ENCODE measurements at places on chromosomes 12 and 14.

- DNase-seq: no peak
Measured at GRCh38 chr14:103220134-103220981, 97.1 kb downstream of the TNFAIP2 start.

GRCh38 chr12:39441963-39442830, 723 bp downstream of the KIF21A start:
- no peak for DNase-seq

DNA sequence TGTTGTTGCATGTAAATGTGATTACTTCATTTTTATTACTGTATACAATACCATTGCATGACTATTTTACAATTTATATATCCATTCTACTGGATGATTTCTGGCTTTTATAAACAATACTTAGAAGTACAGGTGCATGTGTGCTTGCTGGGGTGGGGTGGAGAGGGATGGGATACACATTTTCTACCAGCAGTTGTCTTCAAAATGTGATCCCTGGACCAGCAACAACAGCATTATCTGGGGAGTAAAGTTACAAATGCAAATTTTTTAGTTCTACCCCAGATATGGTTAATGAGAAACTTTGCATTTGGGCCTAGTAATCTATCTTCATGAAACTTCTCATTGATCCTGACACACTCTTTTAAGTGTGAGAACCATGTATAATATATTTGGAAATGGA, 905.4 kb upstream of the ATXN7L3B start:
- DNase-seq: no peak

GRCh38 chr12:62597253-62597652, 130.6 kb downstream of the MON2 start:
- DNase-seq: no peak

GRCh38 chr12:104672096-104672445, 215.3 kb downstream of the CHST11 start:
- DNase-seq: no peak

GRCh38 chr12:52130711-52131110, 51.2 kb downstream of the SMIM41 start:
- DNase-seq: no peak

DNA sequence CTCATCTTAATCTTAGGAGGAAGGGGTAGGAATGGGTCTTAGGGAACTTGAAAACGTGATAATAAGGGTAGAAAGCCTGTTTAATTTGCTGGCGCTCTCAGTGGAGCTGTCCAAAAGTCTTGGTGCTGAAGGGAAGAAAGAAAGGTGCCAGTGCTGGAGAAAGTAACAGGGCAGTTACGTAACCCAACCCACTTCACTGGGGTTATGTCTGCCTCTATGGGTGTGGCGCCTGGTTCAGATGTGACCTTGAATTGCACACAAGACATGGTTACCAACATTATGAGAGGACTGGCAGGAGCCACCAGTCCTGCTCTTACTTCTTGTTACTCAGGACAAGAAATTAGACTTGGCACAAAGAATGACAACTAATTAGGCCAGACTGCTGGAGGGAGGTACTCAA, 18.6 kb upstream of the GPATCH2L start:
- no peak for DNase-seq

DNA sequence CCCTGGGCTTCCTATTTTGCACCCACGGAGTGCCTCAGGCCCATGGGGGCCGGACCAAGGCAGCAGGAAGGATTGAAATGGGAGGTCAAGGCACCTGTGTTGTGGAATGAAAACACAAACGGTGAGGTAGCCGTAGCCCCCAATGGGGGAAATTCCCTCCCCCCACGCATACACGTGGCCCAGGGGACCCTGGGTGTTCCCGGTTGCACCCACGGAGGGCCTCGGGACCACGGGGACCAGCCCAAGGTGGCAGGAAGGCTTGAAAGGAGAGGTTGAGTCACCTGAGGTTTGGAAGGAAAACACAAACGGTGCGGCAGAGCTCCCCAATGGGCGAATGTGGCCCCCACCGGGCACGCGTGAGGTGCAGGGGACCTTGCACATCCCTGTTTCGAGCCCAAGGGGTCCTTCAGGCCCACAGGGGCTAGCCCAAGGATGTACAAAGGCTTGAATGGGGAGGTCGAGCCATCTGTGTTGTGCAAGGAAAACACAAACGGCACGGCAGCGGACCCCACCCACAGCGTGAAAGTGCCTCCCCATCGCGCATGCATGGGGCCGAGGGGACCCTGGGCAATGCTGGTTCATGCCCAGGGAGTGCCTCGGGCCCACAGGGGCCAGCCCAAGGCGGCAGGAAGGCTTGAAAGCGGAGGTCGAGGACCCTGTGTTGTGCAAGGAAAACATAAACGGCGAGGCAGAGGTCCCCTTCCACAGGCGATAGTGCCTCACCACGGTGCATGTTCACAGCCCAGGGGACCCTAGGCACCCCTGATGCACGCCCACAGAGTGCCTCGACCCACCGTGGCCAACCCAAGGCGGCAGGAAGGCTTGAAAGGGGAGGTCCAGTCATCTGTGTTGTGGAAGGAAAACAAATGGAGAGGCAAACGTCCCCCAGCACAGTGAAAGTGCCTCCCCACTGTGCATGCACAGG, 376.7 kb downstream of the ALG10 start:
- no peak for DNase-seq

GRCh38 chr12:71108355-71108754, 49.4 kb downstream of the TSPAN8 start:
- no peak for DNase-seq

GRCh38 chr12:55736780-55737580, 5.9 kb upstream of the GDF11 start:
- DNase-seq: peak; percentile 92

GRCh38 chr12:72522411-72522810, 250.2 kb downstream of the TRHDE start:
- DNase-seq: no peak

DNA sequence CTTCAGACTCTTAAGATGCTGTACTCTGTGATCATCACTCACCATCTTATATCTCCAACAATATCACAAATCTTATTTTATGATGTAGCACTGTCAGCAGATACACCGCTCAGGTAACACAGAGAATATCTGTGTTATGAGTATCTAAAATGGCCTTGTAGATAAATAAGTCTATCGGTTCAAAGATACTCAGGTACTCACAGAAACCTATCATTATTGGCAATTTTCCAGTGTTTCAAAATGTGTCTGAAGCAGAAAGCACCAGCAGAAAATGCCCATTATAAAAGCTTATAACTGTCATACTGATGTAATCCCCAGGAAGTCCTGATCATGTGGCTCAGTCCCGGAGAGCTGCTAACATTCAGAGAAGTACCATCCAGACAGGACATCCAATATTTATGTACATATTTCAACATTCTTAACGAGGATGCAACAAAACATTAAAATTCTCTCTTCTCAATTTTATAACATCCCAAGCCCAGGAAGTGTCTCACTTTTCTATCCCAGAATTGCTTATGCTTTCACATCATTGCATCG, 190.7 kb upstream of the LMNTD1 start:
- no peak for DNase-seq

- DNase-seq: no peak
Measured at GRCh38 chr12:13179211-13180074, 17.1 kb upstream of the EMP1 start.

- no peak for DNase-seq
Measured at GRCh38 chr12:15116086-15116485, 105.1 kb downstream of the RERG start.

DNA sequence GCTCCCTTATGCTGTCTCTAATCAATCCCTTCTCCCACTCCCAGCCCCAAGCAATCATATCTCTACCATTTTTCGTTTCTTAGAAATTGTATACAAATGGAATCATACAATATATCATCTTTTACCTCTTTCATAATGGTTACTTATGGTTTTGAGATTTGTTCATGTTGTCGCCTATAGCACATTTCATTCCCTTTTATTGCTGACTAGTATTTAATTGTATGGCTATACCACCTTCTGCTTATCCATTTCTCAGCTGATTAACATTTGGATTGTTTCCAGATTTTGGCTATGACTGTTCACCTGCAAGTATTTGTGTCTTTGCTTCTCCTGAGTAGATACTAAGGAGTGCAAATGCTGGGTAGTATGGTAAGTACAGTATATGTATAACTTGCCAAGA, 36.7 kb upstream of the GRIN2B start:
- DNase-seq: no peak

GRCh38 chr14:24256960-24257359, 6.0 kb downstream of the TGM1 start:
- DNase-seq: no peak

DNA sequence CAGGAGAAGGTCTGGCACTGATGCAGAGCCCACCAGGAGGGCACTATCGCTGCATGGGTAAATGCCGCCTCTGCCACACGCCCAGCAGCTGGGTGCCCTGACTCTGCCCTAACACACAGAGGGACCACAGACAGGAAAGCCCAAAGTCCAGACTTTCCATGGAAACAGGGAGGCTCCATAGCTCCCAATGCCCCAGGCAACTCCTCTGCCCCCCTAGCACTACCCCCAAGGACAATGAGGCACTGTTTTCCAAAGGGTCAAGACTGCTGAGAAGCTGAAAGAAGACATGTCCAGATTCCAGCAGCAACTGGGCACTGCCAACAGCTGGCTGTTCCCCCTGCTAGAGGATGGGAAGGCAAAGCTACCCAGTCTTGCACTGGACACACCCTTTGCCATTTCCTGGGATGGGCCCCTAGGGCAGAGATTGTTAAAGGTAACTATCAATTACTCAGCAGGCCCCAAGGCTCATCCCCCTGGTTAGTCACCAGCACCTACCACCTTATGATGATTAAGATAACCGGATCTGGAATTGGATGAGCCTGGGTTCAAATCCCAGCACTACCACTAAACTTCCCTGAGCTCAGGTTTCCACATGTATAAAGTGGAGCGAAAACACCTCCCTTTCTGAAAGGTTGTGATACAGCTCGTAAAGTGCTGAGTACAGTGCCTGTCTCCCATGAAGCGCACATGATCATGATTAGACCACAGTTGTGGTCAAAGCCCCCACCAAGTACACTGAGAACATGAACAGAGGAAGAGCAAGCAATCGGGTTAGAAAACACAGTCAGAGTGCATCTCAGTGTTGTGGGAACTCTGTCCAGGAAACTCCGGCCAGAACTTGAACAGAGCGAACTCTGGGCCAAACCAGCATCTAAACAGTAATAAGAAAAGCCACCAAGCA, 3.3 kb downstream of the PXN start:
- no peak for DNase-seq

DNA sequence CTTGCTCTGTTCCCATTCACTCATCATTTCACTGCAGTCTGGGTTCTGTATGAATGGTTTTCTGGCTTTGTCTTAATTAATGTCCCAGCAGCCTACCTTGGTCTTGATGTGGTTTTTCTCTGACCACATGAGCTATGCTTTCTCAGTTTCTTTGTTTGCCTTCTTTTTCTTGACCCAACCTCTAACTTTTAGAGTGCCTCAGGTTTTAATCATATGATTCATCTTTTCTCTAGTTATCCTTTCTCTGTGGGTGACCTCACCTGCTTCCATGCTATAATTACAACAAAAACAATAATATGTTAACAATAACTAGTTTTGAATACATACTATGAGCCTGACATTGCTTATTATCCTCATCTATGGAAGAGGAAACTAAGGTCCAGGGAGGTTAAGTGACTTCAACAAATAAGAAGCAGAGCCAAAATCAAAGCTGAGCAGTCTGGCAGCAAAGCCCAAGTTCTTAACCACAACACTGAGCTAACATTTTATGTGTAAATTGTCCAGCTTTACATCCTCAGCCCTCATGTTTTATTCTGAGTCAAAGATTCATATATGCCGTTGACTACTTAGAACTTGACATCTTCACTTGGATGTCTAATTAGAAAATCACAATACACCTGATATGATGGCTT, 4.7 kb upstream of the EPYC start:
- no peak for DNase-seq

DNA sequence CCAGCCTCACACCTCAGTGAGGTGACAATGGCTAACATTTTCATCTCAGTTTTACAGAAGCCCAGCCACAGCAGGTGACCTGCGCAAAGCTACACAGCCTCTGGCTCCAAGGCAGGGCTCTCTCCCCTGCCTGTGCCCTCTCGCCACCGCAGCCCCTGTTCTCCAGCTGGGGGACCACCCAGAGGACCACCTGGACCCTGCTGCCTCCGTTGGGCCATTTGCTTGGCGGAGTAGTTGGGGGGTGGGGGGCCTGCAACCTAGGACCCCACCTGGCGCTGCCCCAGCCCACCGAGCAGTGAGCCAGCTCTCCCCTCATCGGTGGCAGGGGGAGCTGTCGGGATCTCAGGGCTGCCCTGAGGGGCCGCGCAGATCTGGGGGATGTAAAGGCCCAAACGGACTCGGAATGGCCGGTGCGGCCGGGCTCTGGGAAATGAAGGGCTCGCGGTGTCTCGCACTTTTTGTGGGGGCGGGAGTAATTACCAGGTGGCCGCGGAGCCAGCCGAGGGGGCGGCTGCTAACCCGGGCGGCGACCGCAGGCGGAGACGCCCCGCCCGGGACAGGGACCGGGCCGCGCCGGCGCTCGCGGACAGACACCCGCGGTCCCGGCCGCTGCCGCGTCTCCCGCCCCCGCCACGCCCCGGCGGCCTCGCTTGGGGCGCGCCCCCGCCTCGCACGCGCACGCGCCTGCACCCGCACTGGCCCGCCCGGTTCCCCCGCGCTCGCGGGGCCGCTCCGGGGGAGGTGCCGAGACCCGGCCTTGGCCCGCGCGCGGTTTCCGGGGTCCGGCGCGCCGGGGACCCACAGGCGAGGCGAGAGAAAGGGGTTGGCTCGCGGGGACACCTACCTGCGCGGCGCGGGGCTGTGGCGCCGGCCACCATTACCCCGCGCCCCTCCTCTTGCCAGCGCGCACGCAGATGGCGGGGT, 8.6 kb upstream of the GPR68 start:
- no peak for DNase-seq

- no peak for DNase-seq
Measured at GRCh38 chr14:37051153-37051552, 121.3 kb downstream of the SLC25A21 start.

DNA sequence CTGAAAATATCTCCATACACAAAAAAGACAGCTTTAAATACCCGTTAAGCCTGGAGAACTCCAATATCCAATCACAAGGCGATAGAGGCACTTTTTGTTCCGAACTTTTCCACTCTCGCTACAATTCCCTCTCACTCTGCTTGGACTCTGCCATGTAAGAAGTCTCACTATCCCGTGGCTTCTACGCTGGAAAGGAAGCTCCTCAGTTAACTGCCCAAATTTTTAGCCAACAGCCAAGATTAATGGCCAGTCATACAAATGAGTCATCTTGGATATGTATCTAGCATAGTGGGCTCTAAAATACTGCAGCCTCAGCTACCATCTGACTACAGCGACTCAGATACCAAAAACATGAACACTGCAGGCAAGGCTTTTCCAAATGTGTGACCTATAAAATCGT, 45.5 kb upstream of the RERGL start:
- no peak for DNase-seq

DNA sequence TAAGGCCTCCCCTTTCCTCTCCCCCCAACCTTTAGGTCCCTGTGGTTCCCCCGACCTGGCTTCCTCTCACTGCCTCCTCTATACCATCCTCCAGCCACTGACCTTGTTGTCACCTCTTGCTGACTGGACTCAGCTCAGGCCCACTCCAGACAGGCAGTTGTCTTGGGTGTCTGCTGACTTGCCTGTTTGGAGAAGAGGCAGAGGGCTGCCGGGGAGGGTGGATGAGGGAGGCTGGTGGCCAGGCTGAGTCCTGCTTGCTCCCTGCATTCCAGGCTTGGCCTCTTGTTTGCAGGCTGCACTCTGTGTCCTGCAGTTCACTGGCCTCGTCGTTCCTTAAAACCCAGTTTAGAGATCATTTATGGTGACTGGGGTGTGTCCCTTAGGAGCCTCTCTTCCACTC, 31.0 kb upstream of the RD3L start:
- no peak for DNase-seq

GRCh38 chr12:25585662-25586061, 32.6 kb upstream of the LMNTD1 start:
- DNase-seq: no peak

- no peak for DNase-seq
Measured at GRCh38 chr14:33709283-33709682, 241.6 kb downstream of the EGLN3 start.

Measured in iPS DF 19.7 (cell line).